ENCODE measurements at places on chromosomes 16 and 17.

DNA sequence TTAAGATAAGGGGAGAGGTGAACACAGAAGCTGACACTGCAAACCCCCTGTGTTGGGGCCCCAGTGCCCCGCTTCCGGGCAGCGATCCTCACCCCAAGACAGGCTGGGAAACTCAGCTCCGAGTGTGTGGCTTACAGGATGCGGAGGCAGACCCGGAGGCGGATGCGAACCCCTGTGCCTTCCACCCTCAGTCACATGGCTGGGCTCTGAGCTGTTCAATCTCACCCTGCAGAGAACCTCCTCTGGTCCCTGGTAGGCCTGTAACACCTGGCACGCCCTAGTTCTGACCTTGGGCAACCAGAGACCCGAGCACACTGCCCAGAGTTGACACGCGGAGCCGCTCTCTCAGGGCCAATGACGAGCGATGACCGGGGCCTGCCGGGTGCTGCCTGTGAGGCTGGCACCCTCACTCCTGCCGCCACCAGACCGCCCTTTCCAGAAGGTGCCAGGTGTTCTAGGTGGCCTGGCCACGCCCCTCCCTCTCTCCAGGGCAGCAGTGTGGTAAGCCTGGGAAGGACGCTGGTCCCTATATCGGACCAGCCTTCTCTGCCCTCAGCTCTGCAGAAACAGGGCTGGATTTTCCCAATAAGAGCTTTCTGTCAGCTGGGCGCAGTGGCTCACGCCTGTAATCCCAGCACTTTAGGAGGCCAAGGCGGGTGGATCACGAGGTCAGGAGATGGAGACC lies 23.3 kb downstream of the MEAK7 start:
- no peak for DNase-seq

- DNase-seq, result no peak
These were observed 21.1 kb downstream of the CPSF4L start for GRCh38 chr17:73240561-73240960.

DNA sequence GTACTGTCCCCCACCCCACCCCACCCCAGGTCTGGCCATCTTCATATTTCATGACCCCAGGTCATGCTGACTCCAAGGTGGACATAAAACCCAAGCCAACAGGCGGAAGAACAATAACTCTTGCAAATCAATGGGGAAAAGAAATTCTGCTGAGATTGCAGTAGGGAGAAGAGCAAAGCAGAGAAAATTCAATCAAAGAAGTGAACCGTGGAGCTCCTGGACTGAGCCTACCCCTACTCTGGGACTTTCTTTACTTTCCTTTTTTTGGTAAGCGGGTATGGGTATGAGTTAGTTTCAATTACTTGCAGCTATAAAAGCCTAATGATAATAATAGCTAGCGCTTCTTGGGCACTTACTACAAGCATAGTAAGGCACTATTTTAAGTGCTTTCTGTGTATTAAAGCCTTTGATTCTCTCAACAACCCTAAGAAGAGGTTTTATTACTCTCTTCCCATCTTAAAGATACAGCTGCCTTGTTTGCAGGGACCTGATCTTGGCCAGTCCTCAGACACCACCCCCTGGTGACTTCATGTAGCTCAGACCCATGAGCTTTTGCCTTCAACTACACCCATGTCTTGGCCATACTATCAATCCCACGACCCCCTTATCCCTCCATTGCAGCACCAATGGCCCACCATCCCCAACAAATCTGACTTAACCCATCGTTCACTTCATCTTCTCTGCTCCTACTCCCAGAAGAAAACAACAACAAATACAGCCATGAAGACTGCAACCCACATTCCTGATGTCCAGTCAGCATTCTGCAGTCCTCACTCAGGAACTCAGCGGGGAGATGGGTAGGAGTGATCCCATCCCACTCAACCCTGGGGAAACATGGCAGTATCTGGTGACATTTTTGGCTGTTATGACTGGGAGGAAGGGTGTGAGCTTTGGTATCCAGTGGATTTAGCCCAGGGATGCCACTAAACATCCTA lies 4.4 kb downstream of the GGA2 start:
- DNase-seq, result no peak

GRCh38 chr17:29115435-29115834 lies 64.8 kb downstream of the MYO18A start:
- no peak for DNase-seq

- no peak for DNase-seq
These were observed 9.9 kb upstream of the WFIKKN1 start for GRCh38 chr16:620700-621525.

DNA sequence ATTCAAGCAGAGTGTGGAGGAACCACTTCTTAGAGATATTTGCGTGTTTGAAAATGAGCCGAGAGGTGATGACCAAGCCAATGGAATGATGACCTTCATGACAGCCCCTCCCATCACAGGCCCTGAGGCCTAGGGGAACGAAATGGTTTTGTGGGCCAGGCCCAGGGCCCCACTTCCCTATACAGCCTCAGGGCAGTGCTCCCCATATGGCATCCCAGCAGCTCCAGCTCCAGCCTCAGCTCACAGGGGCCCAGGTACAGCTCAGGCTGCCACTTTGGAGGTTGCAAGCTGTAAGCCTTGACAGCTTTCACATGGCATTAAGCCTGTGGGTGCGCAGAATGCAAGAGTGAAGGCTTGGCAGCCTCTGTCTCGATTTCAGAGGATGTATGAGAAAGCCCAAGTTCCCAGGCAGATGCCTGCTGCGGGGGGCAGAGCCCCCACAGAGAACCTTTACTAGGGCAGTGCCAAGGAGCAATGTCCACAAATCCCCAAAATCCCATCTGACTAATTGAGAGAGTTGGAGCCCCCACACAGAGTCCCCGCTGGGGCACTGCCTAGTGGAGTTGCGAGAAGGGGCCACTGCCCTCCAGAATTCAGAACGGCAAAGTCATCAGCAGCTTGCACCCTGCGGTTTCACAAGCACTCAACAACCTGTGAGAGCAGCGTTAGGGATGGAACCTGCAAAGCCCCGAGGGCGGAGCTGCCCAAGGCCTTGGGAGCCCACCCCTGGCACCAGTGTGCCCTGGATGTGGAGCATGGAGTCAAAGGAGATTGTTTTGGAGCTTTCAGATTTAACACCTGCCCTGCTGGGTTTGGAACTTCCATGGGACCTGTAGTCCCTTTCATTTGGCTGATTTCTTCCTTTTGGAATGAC lies 21.2 kb downstream of the CHMP6 start:
- DNase-seq, result no peak

GRCh38 chr16:48158296-48158695 lies 2.5 kb upstream of the ABCC12 start:
- DNase-seq, result peak; percentile 80

GRCh38 chr17:29649359-29649758 lies 26.6 kb upstream of the CORO6 start:
- no peak for DNase-seq

DNA sequence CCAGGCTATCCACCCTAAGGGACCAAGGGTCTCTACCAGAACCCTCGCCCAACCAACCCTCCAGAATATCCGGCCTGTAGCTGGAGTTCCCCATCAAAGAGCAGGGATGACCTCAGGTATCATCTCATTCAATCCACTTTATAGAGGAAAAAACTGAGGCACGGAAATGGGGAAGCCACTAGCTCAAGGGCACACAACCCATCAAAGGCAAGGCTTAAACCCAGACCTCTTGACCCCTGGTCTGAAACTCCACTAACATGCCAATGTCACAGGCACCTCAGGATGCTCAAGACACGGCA lies 1.6 kb downstream of the TBC1D10B start:
- DNase-seq, result no peak

DNA sequence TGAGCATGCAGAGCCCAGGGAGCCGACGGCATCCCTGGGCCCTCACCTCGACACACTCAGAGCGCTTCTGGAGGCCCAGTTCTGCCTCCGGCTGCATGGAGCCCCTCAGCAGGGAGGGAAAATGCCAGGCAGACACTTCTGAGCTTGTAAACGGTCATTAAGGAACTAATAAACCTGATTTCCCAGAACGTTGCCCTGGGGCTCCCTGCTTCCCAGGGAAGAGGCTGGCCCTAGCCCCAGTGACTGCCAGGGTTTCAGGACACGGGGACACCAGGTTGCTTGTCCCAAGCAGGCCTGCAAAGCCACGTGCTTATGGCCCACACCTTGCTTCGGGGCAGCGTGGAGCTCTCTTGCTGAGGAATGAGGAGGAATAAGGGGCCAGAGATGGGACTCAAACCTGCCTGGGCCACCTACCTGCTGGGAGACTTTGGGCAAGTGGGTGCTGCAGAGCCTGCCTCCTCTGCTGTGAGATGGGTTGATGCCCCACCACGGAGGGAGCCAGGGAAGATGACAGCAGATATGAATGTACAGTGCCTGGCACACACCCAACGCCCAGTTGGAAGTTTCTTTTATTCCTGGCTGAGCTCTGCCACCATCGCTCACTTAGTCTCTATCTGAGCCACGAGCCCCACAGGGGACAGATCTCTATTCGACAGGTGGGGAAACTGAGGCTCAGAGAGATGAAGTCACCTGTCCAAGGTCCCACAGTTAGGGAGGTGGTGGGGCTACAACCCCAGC lies 5.4 kb downstream of the RHBDF2 start:
- no peak for DNase-seq

DNA sequence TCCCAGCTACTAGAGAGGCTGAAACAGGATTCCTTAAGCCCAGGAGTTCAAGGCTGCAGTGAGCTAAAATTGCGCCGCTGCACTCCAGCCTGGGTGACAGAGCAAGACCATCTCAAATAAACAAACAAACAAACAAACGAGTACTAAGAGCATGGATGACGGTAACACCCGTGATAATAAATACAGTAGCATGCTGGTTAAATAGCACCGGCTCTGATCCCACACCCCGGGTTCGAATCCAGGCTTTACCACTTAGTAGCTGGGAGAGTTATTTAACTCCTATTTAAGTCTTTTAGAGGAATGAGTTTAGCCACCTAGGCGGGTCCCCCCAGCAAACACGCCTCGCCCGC lies 301 bp upstream of the METTL22 start:
- no peak for DNase-seq

- DNase-seq, result no peak
These were observed 9.1 kb downstream of the SRL start for GRCh38 chr16:4232541-4233386.

DNA sequence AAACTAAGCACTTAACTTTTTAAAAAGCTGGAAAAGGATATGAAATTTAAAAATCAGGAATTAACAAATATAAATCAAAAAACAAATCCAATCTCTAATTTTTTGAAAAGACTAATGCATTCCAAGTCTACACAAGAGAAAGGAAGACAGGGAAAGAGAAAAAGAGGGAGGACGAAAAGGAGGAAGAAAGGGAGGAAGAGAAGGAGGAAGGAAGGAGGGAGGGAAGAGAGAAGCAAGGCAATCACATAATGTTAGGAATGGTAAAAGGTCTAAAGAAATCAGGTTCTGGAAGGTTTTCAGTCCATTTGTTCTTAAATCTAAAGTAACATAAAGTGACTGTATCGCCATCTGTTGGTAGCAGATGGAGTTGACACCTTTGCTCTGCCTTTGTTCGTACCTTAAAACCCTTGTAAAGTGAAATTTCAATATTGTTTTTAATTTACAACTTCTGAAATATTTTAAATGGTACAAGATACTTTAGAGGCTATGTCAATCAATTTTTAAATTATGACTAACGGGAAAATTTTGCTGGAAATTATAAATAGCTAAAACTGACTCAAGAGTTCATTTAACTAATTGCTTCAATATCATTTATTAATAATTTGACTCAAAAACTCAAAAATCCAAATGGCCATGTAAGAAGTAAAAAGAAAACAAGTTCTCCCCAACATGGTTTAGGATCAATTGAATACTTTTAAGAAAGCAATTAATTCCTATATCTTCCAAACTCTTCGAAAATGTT lies 20.4 kb upstream of the CDYL2 start:
- peak; percentile 57 for DNase-seq

- DNase-seq, result no peak
These were observed 40.2 kb downstream of the BCAS3 start for GRCh38 chr17:60717814-60718213.

DNA sequence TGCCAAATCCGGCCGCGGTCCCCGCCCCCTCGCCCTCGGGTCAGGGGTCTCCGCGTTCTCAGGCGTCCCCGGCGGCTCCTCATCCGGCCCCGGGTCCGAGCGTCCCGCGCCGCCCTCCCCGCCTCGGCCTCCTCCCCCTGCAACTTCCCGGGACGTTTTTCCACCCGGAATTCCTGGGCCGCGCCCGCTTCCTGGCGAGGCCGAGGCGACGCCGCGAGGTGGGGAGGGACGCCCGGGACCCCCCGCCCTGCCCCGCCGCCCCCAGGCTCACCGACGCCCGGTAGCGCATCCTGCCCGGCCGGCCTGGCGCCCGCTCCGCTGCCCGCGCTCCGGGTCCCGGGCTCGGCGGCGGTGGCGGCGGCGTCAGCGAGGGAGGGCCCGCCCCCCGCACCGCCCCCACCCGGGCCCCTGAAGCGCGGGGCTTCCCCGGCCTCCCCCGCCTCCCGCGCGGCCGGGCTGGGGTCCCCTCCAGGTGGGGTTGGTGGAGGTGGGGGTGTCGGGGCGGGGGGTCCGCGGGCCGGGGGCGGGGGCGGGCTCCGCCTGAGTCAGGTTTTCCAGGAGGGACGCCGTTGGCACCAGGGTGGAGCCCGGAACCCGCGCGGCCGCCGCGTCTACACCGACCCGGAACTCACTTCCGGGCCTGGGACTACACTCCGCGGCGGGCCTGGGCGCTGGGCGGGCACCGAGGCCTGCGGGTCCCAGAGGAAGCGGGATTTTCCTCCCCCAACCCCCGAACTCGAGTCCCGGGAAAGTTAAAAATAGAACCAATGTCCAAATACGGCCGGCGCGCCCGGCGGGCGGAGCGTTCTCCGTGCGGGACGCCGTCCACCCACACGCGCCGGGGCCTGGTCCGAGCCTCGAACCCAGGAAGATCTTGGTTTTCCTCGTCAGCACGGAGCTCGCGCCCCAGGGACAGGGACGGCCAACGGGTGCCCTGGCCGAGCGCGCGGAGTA lies 6.8 kb downstream of the MYO1C start:
- peak; percentile 85 for DNase-seq

- DNase-seq, result no peak
These were observed 6.2 kb upstream of the C1QTNF1 start for GRCh38 chr17:79017546-79018369.

DNA sequence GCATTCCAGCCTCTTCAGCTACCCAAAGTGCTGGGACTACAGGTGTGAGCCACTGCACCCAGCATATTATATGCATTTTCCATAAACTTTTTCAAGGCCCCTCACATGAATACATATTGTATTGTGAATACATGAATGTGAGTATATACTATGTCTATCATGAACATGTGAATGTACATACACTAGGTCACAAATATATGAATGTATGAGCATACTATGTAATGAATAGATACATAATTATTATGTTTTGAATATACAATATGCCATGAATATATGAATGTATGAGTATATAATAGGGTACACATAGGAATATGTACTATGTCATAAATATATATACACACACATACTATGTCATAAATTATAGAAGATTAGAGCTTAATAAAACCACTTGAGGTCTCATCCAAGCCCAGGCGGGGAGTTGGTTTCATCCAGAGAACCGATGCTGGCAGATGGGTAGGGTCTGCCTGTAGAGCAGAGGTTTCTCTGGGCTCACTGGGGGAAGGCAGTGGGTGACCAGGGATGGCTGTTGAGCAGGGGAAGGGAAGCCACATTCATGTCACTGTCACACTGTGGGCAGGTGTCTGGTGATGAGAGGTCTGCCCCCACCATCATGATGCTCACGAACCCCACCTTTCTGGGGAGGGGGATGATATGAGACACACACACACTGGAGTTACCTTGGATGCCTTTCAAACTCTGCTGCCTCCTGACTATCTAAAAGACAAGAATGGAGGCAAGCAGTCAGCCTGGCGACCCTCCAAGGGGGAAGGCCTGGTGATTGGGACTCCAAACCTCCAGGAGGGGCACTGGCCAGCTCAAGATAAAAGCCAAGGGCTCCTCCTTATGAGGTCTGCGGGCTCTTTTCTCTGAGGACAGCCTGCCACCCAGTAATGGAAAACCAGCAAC lies 7.3 kb downstream of the C16orf95 start:
- no peak for DNase-seq
